ENCODE measurements at places on chromosomes 1 and 21.

- no peak for DNase-seq
These were observed 158.9 kb downstream of the ST6GALNAC5 start for GRCh38 chr1:77026135-77026534.

DNA sequence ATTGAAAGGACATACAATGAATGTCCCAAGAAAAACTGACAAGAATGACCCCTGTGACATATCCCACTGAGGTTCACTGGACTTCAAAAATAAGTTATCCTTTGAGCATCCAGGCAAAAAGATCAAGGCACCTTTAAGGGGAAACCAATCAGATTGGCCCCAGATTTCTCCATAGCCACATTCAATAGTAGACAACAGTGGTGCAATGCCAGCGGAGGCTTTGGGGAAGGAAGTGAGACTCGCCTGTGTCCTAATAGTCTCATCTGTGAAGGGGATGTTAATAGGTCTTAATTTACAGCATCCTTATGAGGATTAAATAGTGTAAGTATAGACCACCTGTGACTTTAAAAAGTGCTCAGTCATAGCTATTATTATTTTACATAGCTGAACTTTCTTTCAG, 21.5 kb downstream of the RPL5 start:
- no peak for DNase-seq

DNA sequence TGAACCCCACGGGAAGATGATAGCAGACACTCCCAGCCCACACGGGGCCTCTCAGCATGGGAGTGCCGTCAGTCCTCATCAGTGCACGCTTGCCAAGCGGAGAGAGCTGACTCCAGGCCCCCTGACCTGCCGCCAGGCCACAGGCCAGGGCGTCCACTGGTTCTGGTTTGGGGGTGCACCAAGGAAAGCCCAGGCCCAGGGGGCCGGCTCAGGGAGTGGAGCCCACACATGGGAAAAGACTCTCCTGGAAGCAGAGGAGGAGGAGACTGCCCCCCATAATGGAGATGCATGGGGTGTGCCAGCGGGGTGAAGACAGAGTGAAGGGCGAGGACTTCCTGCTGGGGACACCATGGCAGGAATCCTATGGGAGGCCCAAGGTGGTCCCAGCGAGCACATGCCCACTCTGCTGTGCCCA, 6.4 kb downstream of the TRIM11 start:
- no peak for DNase-seq

- no peak for DNase-seq
These were observed 9.3 kb downstream of the SLC25A24 start for GRCh38 chr1:108190686-108191416.

DNA sequence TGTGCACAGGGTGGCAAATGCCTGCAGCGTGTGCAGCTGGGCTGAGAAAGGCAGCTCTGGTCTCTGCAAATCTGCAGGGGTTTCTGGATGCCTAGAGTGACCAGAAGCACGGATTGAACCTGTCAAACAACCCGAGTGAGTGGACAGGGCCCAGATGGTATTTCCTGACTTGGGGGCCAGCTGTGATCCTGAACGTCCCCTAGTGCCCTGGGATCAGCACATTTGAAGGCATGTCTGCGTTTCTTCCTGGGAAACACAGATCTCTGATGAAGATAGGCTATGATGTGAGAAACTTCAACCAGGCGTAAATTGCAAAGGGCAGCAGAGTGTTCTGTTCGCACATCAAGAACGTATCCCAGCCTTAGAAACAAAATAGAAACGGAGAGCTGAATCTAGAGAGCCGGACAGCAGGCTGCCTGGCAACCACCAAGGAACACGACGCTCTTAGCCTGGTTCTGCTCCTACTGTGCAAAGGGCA, 163.1 kb downstream of the KCNJ6 start:
- DNase-seq: no peak

- DNase-seq: no peak
These were observed 183.1 kb upstream of the IVNS1ABP start for GRCh38 chr1:185500001-185500626.

GRCh38 chr1:81478219-81478618, 322.5 kb upstream of the ADGRL2 start:
- no peak for DNase-seq

DNA sequence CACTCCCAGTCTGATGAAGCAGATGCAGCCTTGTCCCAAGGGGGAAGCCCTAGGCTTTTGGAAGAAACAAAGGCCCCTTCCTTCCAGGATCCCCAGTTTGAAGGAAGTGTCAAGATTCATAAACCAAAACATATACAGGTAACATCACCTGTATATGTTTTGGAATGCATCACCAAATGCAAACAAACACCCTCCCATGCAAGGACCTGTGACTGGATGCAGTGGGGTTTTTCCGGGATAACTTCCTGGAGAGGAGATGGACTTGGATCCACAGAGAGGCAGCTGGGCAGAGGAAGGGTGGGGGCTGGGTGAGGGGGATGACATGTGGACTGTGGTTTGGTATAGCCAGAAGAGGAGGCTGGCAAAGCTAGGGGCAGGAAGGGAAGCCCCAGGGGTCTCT, 1.5 kb upstream of the PLA2G2F start:
- no peak for DNase-seq

- no peak for DNase-seq
These were observed 42.0 kb downstream of the PCSK9 start for GRCh38 chr1:55081188-55081904.

GRCh38 chr1:98287626-98288025, 366.8 kb upstream of the DPYD start:
- DNase-seq: no peak

- DNase-seq: no peak
These were observed 24.0 kb downstream of the TEX35 start for GRCh38 chr1:178536844-178537371.

GRCh38 chr1:171712341-171712740, 29.5 kb downstream of the VAMP4 start:
- DNase-seq: no peak

- no peak for DNase-seq
These were observed 17.6 kb downstream of the SEC16B start for GRCh38 chr1:177952249-177952648.

DNA sequence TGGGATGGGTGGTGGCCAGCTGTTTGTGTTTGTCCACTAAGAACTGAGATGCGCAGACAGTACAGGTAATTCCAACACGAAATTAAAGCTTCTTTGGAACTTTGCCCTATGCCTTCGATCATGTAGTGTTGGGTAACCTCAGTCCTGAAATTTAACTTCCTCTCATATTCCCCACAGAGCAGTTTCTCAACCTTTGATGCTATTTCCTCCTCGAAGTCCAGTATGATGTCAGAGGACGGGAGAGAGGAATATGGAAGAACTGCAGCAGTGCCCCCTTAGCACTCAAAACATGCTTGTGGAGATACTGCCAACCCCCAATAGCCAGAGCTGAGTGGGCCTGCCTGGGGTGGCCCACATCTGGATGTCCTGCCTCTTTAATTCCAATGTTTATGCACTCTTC, 3.6 kb downstream of the LPAR3 start:
- DNase-seq: no peak

DNA sequence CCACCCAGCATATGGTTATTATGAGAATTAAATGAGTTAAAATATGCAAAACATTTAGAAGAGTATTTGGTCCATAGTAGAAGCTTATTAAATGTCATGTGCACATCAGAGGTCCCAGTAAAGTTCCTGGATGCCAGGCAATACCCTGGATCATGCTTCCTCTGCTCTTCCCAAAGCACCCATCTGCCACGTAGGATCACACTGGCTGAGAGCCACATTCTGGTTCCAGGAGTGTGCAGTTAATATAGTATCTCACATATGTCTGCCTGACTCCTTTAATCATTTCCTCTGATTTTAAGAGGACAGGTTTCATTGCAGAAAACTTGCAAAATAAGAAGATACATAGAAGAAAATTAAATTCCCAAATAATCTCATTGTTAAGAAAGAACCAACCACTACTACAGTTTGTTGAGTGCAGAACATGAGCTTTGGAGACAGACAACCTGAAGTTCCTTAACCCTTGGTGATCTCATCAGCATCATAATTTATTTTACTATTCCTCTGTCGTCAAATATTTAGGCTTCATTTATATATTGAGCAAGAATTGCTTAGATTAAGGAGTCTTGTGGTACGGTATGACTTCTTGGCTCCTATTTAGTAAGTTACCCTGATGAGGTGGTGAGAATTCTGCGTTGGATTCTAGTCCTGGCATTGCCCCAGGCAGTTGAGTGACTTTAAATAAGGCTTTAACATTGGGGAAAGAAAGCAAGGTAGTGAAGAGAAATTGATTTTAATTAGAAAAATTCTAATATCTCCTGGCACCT, 12.3 kb downstream of the SGIP1 start:
- no peak for DNase-seq

DNA sequence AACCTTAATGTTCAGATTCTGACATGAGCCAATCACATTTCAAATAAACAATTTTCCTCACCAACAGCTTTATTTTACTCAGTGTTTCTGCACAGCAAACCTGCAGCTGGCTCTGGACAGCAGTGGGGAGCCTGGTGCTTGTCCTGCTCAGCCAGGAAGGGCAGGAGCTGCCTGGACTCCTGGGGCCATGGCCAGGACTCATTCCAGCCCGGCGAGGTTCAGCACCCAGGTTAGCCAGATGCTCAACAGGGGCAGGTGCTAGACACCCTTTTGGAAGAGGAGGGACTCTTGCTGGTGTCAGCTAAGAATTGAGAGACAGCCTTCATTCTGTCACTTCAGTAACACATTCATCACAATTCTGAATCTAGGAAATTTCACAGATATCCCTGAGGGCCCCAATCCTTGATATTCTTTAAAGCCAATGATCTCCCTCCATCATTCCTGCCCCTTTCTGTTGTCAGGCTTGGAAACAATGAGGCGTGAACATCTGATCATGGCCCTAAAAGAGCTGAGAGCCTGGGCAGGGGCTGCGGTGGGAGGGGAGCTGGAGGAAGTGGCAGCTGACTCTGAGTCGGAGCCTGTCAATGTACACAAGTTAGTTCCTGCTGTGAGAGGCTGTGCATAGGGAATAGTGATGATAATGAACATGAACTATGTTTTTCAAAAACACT, 251.3 kb downstream of the SDCCAG8 start:
- DNase-seq: no peak

- no peak for DNase-seq
These were observed 52.6 kb upstream of the EPS8L3 start for GRCh38 chr1:109816175-109816811.

- DNase-seq: no peak
These were observed 73.4 kb upstream of the EDN2 start for GRCh38 chr1:41557751-41558455.

DNA sequence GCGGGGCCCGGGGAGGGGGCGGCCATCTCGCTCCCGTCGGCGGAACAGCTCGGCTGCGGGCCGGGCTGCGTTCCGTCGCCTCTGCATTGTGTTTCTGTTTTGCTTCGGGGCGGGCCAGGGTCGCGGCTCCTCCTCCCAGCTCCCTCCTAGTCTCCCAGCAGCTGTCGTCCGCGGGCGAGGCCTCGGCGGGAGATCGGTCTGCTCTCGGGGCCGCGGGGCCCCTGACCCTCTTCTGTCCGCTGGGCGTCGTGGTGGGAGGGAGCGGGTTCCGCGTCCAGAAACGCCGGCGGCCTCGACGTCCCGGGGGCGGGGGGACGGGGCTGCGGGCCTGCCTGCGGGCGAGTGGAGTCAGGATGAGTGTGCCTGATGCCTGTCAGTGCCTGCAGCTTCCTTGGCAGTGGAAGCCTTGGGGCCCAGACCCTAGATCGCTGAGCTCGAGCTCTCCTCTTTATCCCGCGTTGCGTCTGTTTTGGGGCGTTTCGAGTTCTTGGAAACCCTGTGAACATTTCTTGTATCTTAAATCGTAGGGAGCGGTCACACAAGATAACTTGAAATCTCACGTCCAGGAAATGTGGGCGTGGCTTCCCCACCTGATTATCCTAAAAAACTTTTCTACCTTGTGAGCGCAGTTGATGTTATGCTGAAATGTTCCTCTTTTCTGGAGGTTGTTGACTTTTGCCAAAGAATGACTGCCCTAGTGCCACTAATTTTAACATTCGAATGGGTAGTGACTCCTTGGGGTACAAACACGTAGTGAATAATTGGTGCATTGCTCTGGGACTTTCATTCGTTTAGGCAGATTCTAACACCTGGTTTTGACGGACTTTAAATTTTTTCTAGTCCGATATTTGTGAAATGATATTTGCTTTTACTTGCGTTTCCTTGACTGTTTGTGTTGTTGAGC, 676 bp downstream of the MORC3 start:
- DNase-seq: no peak
